ENCODE measurements at places on chromosomes 5 and 9.

DNA sequence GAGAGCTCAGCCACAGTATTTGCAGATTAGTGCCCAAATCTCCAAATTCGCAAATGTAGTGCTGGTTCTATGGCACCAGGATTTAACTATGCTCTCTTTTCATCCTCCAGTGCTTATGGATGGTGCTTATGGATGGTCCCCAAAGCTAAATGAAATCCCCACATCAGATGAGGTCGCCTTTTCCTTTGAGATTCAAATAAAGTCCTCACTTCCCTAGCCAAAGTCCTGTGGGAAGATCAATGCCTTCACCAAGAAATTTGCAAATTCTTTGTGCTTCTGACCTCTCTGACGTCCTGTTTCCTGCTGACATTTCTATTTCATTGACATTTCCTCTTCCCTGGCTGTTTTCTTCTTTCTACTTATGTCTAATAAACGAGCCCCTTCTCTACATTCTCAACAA lies 1077.0 kb upstream of the C9orf72 start:
- no peak for DNase-seq

DNA sequence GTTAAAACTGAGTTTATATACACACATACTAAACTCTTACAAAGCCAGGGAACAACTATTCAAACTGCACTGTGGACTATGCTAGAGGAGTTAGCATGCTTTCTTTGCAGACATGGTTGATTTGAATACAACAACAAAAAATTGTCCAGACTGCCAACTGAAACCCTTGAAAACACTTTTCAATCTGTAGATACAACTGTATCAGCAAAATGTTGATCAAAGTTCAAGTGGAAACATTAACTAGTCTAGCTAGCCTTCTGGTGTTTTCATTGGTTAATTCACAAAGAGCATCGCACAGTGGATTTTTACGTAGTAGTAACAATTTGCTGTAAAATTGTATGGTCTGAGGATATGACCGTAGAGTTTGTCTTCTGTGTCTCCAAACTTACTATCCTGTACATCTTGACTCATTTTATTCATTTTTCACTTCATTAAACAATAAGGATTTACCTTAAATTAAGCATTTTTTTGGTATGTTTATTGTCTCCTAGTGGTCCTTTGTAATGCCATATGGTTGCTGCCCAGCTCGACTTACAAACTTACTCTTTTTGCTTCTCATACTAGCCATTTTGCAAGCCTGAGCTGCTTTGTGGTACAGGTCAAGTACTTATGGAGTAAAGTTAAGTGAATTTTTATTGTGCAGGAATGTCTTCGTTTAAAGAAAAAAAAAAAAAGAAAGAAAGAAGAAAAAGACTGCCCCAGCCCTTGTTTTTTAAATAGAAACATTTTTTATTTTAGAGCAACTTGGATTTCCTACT lies 123.4 kb downstream of the ZCCHC7 start:
- DNase-seq = no peak

DNA sequence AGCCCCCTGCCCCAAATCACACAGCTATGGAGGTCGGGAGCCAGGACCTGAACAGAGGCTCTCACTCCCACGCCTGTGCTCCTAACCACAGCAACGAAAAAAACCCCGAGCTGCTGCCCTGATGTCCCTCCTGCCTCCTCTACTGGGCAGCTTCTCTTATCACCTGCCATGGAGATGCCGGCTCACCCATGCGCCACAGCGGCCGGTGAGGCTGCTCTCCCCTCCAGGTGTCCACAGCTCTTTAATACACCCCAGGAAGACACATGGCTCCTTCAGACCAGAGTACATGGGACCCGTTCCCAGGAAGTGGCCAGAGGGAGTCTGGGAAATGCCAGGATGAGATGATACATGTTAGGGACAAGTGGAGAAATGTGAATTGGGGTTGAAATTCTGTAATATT lies 110.9 kb downstream of the COL23A1 start:
- DNase-seq = no peak

DNA sequence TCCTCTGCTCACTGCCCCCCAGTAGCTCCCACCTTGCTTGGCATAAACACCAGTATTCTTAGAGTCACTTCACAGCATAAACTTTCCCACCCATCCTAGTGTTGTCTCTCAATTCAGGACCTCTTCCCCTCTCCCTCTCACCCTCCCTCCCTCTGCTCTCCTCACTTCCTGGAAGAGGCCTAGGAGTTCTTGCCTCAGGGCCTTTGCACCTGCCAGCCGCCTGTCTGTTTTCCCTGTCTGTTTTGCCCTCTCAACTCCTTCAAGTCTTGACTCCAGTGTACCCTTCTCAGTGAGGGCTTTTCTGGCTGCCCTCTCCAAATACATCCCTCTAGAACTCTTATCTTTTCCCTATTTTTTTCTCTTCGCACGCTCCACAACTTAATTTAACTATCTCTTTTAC lies 86.2 kb downstream of the ENTREP1 start:
- no peak for DNase-seq

DNA sequence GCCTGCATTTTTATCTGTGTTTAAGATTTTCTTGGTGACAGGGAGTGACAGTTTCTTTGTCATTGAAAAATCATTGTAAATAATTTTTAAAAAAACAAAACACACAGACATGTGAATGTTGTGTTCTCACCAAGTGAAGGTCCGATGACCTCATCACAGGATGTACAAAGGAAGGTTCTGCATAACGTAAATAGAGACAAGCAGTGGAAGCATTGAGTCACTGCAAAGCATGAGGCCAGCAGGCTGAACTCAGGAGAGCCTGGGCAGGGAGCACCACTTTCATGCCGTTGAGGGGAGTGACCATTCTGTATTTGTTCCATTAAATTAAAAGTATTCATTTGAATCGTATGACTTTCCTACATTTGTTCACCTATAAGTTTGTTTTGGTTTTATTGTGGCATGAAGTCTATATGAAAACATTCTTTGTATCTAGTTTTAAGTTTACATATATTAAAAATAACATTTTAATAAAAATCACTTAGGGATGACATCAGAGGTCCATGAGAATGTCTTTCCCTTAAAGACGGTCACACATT lies 70.4 kb upstream of the TLE1 start:
- DNase-seq = no peak

GRCh38 chr9:129898185-129898584 lies 62.9 kb downstream of the USP20 start:
- DNase-seq = no peak

GRCh38 chr9:90024409-90024808 lies 419.6 kb downstream of the GADD45G start:
- DNase-seq = no peak

GRCh38 chr5:14954616-14955343 lies 83.2 kb upstream of the ANKH start:
- DNase-seq = no peak
